ENCODE measurements at places on chromosomes 1 and 21. TPM values are rescaled to one million over a fixed set of nuclear protein-coding genes. Genes with fewer than 3 reads are reported as not detected.

- DNase-seq: peak; percentile 16
Observed at GRCh38 chr1:81920245-81920740, 119.6 kb downstream of the ADGRL2 start.

DNA sequence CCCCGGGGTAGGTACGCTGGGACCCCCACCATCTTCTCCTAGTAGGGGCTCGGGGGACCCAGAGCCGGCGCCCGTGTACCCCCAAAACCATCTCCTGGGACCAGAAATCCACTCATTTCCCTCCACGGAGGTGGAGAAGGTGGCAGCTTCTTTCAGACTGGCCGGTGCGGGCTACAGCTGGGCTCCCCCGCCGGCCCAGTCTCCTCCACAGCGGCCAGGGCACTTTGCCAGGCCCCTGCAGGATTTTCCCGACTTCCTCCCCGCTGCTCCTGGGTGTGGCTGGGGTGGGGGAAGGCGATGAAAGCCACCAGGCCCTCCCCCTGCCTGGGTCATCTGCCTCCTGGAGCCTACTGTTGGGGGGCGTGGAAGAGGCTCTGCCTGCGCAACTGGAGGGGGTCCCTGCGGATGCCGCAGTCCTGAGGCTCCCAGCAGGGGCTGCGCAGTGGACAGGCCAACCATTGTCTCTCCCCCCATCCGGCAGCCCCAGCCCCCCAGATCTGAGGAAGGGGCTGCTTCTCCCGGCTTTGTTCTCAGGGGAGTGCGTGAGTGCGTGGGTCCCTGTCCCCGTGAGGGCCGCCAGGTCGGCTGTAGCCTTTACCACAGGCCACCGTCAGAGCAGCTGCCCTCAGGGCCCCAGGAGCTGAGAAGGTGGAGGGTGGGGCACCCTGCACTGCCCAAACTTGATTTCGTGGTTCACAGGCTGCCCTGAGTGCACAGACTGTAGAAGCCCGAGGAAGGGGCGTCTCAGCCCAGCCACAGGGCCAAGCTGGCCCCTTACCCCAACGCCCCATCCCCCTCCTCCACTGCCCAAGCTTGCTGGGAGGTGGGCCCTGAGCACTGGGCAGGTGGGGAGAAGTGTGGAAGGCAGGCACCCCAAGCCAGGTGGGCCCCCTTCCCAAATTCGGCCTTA, 1.3 kb downstream of the AGRN start:
- peak; percentile 70 for DNase-seq

Gene CD53
- 7.5 TPM for total RNA-seq

GRCh38 chr1:30598571-30599114, 124.7 kb downstream of the MATN1 start:
- no peak for DNase-seq

- DNase-seq: no peak
Observed at GRCh38 chr1:199545780-199546179, 481.7 kb upstream of the NR5A2 start.

DNA sequence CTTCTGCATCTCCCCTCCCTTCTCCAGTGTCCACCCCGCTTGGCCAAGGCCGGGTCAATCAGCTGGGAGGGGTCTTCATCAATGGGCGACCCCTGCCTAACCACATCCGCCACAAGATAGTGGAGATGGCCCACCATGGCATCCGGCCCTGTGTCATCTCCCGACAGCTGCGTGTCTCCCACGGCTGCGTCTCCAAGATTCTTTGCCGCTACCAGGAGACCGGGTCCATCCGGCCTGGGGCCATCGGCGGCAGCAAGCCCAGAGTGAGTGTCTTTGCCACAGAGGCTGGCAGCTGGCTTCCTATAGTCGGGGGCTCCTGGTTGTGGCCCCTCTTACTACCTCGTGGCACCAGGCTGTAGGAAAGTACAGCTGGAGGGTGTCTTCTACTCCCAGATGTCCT, 3.6 kb downstream of the PAX7 start:
- DNase-seq: no peak

Gene AVPR1B
- not detected for total RNA-seq

GRCh38 chr1:93666613-93667384, 14.8 kb downstream of the BCAR3 start:
- DNase-seq: no peak

DNA sequence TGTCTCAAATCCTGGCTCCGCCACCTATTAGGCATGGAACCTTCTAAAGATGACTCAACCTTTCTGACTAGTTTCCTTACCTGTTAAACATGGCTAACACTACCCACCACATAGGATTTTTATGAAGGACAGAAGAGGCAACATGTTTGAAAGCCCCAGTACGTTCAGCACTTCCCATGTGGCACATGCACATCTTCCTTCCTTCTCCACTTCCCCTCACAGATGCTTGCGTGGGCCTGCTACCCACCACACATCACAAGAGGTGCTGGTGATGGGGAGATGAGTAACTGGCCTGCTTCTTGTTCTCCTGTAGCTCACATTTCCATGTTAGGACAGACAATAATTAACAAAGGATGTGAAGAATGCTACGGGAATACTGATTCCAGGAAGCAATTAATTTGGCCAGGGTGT, 7.1 kb downstream of the ZBTB21 start:
- DNase-seq: no peak

DNA sequence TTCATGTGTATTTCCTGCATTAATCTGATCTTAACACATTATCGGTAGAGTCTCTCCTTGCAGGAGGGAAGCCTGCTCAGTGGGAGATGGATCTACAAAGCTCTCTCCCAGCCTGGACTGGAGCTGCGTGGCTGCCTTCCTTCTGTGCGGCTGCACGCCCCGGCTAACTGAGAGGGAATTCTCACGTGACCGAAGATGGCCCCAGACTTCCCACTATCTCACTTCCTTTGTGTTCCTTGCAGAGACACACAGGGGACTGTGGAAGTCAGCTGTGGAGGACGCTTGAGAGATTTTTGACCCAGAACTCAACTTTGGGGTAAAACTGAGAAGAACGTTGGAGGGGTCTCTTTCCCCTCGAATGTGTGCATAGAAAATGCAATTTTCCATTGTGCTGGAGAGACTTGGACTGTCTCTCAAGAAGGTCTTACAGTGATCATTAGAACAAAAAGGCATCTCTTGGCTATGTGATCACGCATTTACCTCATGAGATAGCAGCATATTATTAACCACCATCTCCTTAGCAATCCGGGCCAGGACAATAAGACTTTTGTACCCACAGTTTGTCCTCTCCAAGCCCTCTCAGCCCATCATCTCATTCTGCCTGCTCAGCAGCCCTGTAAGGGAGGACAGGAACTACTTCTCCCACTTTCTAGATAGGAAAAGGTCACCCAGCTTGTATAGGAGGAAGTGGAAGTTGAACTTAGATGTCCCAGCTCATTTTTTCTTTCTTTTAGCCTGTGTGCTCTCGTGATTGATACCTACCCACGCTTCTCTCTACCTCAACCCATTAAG, 49.3 kb upstream of the TARBP1 start:
- peak; percentile 52 for DNase-seq
